ENCODE measurements at places on chromosomes 7 and 10. TPM values are rescaled to one million over a fixed set of nuclear protein-coding genes. Genes with fewer than 3 reads are reported as not detected.

LRRD1 gene
- 0.41 TPM for total RNA-seq

PRTFDC1 gene
- 39.6 TPM for total RNA-seq

SHLD2 gene
- 19.8 TPM for total RNA-seq

GPR141 gene
- total RNA-seq, result not detected

WEE2 gene
- not detected for total RNA-seq

Measured in fibroblast of the aortic adventitia (primary cell).